ENCODE measurements at places on chromosomes 11 and 22. TPM values are rescaled to one million over a fixed set of nuclear protein-coding genes. Genes with fewer than 3 reads are reported as not detected.

Gene NFAM1
- 1.0 TPM for total RNA-seq

Gene DNAJB7
- not detected for total RNA-seq

Gene CRYBA4
- total RNA-seq, result not detected

Gene TNNT3
- not detected for total RNA-seq

Gene FGF19
- total RNA-seq, result not detected

Gene KDM4E
- total RNA-seq, result not detected

Gene DGCR6
- 6.7 TPM for total RNA-seq

Gene MYOD1
- not detected for total RNA-seq

Gene GGTLC2
- total RNA-seq, result not detected

Gene ALKBH3
- total RNA-seq, result 29.3 TPM

Gene CHRM1
- not detected for total RNA-seq

Gene PARVB
- 7.3 TPM for total RNA-seq

Gene RAB39A
- total RNA-seq, result not detected

Gene TRIM48
- not detected for total RNA-seq

Gene GALR3
- not detected for total RNA-seq

Measured in body of pancreas (tissue), 4 donors.